ENCODE measurements at places on chromosomes 1 and 21. TPM values are rescaled to one million over a fixed set of nuclear protein-coding genes. Genes with fewer than 3 reads are reported as not detected.

DNA sequence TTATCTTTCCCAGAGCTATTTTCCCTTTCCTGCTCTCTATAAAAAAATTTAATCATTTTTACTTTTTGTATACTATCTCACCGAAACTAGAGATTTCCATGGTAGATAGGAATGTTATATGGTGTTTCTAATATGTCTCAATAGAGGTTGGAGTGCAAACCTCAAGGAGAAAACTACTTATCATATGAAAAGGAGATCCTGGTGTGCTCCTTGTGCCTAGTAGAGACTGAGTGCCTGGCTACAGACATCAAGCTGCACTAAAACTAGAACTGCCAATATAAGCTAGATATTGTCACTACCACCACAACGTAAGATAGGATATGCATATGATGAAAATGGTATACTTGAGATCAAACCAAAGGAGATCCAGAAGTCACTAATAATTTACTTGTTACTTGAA, 67.0 kb downstream of the RGS18 start:
- DNase-seq = no peak

- DNase-seq = no peak
Measured at GRCh38 chr1:75430526-75430925, 180.4 kb downstream of the SLC44A5 start.

DNA sequence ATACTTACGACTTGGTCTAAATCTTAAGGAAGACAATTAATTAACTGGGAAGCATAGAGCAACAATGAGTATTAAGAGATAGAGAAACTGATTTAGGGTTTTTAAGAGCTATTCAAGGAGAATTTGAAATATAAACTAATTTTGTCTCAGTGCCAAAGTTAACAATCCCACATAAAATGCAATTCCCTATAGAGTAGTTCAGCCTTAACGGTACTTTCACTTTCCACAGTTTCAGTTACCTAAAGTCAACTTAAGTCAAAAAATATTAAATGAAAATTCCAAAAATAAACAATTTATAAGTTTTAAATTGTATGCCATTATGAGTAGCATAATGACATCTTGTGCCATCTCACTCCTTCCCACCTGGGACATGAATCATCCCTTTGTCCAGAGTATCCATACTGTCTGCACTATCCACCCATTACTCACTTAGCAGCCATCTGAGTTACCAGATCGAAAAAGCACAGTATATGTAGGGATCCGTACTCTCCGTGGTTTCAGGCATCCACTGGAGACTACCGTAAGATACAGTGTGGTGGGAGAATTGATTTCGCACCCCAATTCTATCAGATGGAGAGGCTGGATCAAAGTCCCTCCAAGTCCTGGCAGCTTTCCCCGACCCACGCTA, 4.8 kb upstream of the SARS1 start:
- no peak for DNase-seq

PTCH2 gene
- total RNA-seq = 0.66 TPM

Measured in cardiac muscle cell (in vitro differentiated cells and primary cell).